Stimulated activated CD8-positive, alpha-beta memory T cell treated with anti-CD3 and anti-CD28 coated beads, Interleukin-15, amount 100 ng/mL, for 48 hours (primary cell): ENCODE measurements at places on chromosomes 6 and 20.

GRCh38 chr20:42214074-42214473 lies 595.9 kb upstream of the CHD6 start:
- DNase-seq = no peak

DNA sequence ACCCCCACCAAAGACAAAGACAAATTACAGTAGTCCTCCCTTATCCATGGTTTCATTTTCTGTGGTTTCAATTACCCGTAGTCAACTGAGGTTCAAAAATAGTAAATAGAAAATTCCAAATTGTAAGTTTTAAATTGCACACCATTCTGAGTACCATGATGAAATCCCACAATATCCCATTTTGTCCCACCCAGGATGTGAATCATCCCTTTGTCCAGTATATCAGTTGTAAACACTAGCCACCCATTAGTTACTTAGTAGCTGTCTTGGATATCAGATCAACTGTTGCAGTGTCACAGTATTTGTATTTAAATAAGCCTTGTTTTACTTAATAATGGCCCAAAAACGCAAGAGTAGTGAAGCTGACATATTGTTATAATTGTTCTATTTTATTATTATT lies 364.0 kb upstream of the ARID1B start:
- DNase-seq = no peak

DNA sequence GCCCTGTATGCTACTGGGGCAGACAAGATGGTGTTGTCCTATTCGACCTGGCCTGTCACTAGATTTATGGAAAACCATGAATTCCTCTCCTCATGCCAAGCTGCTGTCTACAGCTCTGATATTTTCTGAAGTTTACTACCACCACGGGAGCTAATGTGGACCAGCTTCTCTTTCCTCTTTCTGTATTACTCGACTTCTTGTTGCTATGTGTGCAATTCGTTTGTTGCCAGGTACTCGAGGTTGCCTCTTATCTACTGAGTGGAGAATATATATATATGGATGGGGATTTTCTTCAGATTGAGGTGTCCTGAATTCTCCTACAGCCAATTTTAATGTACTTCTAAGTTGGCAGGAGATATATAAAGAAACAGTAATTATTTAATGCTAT lies 34.7 kb downstream of the MAN1A1 start:
- no peak for DNase-seq

- DNase-seq = no peak
Measured at GRCh38 chr6:152566103-152566875, 70.9 kb downstream of the SYNE1 start.

- DNase-seq = no peak
Measured at GRCh38 chr20:48463916-48464315, 363.9 kb downstream of the PREX1 start.

- DNase-seq = no peak
Measured at GRCh38 chr6:166025149-166025898, 142.3 kb downstream of the TBXT start.

DNA sequence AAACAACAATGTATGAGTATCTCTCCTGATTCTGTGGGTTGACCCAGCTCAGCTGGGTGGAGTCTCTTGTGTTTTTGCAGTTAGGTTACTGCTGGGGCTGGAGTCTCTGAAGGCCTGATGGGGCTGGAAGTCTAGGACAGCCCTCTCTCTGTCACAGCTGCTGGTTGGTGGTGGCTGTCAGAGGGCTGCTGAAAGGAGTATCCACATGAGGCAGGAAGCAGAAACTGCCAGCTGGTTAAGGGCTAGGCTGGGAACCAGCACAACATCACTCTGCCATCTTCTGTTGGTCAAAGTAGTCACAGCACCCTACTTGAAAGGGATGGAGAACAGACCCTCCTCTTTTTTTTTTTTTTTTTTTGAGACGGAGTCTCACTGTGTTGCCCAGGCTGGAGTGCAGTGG lies 10.0 kb upstream of the PACSIN1 start:
- DNase-seq = no peak

DNA sequence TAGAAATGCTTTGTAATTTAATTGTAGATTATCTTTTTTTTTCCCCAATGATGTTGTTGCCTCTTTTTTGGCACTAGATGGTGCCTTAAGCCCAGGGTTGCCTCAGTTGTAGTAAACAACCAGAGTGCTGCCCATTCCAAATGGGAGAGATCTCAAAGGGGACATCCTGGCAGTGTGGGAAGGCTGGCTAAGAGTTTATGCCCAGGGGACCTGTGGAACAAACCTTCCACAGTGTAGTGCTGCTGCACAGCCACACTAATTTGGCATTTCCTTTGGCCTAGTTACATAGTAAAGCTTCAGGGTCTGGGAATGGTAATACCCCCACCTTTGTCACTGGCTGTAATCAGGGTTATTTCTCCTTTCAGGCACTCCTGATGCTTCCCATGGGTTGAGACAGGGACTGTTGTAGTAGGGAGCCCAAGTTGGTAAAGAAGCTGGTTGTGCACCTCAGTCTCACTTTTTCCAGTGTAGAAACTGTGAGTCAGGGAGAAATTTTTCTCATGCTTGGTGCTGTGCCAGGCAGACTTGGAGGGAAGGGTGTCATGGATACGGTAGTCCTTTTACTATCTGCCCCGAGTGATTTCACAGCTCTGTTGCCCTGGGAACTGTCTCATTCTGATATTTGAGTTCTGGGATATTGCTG lies 177.8 kb upstream of the ECI2 start:
- DNase-seq = no peak

DNA sequence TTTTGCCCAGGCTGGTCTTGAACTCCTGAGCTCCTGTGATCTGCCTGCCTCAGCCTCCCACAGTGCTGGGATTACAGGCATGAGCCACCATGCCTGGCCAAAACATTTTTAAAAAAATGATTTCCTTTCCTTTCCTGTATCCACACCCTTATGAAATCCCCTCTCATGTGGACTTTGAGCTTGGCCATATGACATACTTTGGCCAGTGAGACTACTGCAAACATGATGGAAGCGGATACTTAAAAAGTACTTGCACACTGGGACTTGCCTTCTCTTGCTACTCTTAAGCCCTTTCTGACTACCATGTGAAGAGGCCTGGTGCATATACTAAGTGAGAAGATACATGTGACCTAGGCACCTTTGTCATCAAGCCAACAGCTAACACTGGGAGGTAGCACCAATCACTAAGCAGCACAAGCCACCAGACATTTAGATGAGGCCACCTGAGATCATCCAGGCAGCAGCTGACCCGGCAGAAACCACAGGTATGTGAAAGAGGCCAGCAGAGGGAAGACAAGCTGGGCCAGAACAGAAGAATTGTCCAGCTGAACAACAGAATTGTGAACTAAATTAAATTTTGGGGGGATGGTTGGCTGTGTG lies 78.5 kb upstream of the HDAC2 start:
- DNase-seq = no peak

DNA sequence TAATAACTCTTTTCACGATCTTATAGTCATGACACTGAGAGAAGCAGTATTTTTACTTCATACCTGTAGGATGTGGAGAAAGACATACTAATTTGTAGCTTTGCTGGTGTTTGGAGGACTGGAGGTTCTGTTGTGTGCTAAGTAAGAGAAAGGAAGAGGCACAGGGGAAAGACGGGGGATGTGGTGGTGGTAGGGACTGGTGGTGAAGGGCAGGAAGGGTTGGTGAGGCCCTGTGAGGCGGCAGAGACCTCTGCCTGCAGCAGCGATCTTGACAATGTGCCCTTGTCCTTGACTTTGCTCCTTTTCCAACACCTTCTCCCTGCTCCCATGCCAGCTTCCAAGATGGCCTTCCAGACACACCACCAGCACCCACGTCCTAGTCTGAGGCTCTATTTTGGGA lies 32.6 kb upstream of the MPC1 start:
- DNase-seq = no peak

- no peak for DNase-seq
Measured at GRCh38 chr6:151808371-151809241, 1.1 kb downstream of the ESR1 start.

GRCh38 chr6:4378319-4378996 lies 243.1 kb upstream of the ECI2 start:
- DNase-seq = no peak

GRCh38 chr6:110270165-110270564 lies 88.0 kb downstream of the METTL24 start:
- DNase-seq = no peak

- no peak for DNase-seq
Measured at GRCh38 chr6:37083243-37084138, 78.0 kb downstream of the FGD2 start.

DNA sequence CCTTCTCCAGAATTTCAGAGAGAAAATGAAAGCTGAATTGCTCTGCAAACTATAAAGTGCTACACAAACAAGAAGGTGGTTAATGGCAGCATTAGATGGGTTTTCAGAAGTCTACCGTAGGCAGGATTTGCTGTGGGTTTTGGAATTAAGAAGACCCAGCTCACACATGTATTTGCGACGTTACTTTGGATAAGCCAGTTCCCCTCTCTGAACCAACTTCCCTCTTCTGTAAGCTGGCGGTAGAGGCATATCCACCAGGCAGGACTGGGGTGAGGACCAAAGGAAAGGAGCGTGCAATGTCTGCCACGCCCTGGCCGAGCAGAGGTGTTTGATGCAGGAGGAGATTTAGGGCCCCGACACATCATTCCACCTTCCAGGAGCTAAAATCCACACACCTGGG lies 6.9 kb downstream of the RSPO4 start:
- no peak for DNase-seq

DNA sequence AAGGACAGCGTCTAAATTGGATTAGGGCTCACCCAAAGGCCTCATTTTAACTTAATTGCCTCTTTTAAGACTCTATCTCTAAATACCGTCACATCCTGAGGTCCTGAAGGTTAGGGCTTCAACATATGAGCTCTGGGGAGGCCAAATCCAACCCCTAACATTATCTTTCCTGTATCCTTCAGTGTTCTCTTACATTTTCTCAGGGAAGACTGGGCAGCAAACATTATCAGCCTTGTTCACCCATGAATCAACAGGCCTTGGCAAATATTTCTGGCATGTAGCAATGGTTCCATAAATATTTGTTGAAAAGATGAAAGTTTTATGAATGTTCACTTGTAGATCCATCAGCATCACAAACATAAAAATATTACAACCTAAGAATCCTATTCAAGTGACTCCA lies 24.6 kb upstream of the FOXF2 start:
- no peak for DNase-seq

- DNase-seq = no peak
Measured at GRCh38 chr6:142633317-142633716, 311.7 kb downstream of the HIVEP2 start.

GRCh38 chr6:105746130-105746505 lies 340.0 kb upstream of the PRDM1 start:
- DNase-seq = no peak

DNA sequence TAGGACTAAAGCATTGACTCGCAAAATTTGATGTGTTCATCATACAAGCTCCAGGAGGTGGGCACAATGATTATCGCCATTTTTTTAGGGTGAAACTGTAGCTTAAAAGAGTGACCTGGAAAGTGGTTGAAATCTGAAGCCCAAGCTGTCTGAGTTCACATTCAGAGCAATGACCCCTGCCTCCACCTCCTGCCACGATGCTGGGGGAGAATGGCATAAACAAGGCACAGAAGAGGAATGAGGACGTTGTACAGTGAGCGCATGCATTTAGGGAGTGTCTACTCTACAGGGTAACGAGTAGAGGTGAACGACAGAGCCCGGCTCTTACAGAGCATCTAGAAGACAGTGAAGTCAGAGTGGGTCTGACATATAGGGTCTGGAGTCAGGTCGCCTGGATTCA lies 37.2 kb downstream of the CNKSR3 start:
- DNase-seq = no peak

GRCh38 chr20:55584964-55585363 lies 420.4 kb downstream of the CBLN4 start:
- DNase-seq = no peak

- no peak for DNase-seq
Measured at GRCh38 chr6:115766745-115767462, 293.8 kb downstream of the FRK start.

DNA sequence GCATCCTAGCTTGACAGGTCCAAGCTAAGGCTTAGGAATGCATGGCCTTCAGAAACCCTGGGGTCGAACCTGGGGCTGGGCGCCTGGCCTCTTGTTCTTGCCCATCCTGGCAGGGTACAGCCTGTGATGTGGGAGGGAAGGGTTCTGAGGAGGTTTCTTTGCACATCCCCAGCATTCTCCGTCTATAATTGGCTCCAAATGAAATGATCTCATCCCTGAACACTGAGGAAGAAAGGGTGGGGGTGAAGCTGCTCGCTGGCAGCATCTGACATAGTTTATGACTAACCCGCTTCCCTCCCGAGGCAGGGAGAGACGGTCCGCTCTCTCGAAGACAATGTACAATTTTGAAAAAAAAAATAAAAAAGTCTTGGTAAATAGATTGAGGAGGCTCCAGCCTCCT lies 67.1 kb upstream of the ZNFX1 start:
- DNase-seq = no peak

DNA sequence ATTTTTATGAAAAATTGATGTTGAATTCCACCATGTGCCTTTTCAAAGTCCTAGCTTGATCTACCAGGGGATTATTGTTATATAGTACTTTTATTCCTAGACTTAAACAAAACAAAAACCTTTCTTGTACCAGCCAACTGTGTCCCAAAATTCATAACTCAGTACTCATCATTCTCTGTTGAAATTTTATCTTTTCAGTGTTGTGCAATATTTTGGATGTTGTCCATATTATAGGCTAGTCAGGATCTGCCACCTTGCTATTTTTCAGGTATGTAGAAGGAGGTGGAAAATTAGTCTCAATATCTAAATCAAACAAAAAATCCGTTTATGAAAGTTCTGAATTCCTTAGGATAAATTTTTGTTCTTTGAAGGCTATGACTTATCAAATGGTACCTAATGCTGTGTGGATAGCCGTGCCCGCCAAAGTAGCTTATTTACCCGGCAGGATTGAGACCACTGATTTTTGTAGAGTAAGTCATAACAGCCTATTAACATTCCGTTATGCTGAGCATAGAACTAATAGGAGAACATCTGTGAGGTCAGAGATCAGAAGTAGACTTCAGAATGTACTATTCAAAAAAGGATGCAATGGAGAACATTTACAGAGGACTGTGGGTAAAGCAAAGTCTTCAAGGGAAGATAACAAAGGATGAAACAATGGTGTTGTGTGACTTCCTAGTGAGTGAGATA lies 304.7 kb downstream of the SOX4 start:
- no peak for DNase-seq

GRCh38 chr20:34575271-34575670 lies 16.8 kb downstream of the MAP1LC3A start:
- no peak for DNase-seq

GRCh38 chr6:162345051-162345511 lies 382.5 kb downstream of the PRKN start:
- DNase-seq = no peak
